ENCODE measurements at places on chromosomes 3 and 15.

GRCh38 chr3:69541711-69542088 is 155.8 kb upstream of the FRMD4B start:
- no peak for DNase-seq

- no peak for DNase-seq
Observed at GRCh38 chr15:39592500-39592899, 11.6 kb downstream of the THBS1 start.

GRCh38 chr3:110164632-110165369 is 827.5 kb upstream of the DPPA4 start:
- no peak for DNase-seq

- no peak for DNase-seq
Observed at GRCh38 chr15:59484399-59484798, 46.4 kb downstream of the FAM81A start.

DNA sequence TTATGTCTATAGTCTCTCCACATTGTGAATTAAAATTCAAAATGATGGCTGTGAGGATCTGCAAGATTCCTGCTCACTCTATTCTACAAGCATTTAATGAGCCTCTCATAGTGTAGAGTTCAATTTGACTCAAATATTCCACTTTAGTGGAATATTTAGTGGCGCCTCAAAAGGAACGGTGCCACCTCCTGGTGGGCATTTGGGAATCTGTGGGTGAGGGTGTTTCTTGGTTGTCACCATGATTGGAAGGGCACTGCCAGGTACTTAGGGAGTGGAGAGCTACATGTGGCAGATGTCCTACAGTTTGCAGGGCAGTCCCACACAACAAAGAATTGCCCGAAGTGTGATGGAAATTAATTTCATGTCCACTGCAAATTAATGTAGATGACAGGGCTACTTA is 21.5 kb upstream of the KCNMB3 start:
- DNase-seq = no peak

DNA sequence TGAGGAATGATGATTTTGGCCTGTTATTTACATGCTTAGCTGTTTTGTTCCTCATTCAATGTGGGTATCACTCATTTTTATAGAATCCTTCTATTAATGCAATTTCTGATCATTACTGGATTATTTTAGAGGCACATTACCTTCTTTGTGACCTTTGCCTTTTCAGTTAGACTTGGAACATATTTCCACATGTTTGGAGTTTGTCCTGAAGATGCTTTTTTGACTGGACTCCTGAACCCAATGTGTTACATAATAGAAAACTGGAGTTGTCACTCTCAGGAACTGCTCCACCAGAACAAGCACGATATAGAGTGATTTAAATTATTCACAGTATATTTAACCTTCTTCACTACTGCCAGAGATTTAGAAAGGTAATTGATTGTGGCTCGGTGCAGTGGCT is 59.5 kb downstream of the TP63 start:
- DNase-seq = no peak

Data from coronary artery (tissue), 2 donors.